Activated CD4-positive, alpha-beta T cell treated with anti-CD3 and anti-CD28 coated beads, Interleukin-2, amount 50 U/mL, for 24 hours (primary cell): ENCODE measurements at places on chromosomes 4 and X.

DNA sequence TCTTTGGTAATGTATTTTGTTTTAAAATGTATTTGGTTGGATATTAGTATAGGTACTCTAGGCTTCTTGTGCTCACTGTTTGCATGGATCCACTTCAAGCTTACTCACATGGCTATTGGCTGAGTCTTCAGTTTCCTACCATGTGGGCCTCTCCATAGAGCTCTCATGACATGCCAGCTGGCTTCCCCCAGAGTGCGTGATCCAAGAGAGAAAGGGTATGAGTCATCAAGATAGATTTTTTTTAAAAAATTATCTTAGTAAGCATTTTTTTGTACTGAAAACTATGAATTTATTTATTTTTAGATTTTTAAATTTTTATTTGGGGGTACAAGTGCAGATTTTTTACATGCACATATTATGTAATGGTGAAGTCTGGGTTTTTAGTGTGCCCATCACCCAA, 219.1 kb upstream of the AMOT start:
- DNase-seq: no peak

DNA sequence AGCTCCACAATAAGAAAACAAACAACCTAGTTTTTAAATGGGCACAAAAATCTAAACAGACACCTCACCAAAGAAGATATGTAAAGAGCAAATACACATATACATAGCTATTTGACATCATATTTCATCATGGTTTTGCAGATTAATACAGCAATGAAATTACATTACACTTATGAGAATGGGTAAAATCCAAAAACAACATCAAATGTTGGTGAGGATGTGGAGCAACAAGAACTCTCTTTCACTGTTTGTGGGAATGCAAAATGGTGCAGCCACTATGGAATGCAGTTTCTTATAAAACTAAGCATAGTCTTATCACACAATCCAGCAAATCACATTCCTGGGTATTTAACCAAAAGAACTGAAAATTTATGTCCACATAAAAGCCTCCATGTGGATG, 25.0 kb downstream of the TLR6 start:
- DNase-seq: no peak

DNA sequence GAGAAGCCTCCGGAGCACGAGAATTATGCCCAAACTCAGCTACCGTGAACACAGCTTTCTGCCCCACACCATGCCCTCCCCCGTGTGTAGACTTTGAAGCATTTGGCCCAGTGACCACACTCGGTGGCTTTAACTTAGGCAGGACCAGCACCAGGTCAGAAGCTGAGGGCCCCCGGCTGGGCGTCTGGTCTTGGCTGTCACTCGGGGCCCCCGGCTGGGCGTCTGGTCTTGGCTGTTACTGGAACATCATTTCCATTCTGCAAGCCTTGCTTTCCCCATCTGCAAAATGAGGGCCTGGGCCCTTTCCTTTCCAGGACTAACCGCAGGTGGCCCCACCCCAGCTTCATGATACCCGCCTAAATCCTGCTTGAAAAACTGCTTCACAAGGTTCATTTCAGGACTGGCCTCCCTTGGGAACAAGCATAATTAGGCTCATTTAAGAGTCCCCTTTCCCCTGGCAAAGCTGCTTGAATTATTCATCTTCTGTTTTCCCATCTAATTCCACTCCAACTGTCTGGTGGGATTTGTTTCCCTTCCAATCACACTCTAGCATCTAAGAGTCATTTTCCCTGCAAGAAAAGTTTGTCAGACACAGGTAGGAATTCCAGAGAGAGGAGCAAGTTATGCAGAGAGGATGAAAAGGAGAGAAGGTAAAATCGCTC, 82.5 kb downstream of the WFS1 start:
- no peak for DNase-seq

DNA sequence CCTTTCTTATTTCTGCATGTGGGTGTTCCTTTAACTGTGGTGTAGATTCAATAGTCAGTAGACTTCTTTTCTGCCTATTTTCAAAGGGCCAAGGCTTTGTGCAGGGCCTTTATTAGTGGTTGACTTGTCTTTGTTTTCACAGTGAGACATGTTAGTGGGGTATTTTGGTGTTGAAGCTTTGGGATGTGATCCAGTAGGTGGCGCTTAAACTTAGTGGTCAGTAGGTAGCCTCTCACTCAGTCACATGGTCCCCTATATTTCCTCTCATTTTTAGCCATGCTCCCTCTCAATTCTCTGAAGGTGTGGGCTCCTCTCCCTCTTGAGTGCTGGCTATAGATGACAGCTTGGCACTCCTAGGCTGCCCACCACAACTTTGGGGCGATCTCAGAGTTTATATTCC, 23.4 kb upstream of the SLC10A7 start:
- DNase-seq: no peak

GRCh38 chr4:4923201-4923600, 63.7 kb downstream of the MSX1 start:
- no peak for DNase-seq

GRCh38 chrX:115018040-115018647, 728 bp upstream of the IL13RA2 start:
- DNase-seq: no peak

DNA sequence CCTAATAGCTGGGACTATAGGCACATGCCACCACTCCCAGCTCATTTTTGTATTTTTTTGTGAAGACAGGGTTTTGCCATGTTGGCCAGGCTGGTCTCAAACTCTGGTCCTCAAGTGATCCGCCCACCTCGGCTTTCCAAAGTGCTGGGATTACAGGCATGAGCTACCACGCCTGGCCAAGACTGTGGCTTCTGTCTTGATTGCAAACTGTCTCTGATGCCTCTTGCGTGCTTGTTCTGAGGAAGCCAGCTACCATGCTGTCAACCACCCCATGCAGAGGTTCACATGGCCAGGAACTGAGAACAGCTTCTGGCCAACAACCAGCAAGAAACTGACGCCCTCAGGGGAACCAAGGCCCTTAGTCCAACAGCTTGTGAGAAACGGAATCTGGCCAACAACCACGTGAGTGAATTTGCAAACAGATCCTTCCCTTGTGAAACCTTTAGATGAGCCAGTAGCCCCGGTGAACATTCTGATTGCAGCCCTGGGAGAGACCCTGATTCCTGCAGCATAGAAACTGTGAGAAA, 71.2 kb downstream of the SUPT20HL2 start:
- DNase-seq: no peak

GRCh38 chr4:126794363-126794762, 838.4 kb upstream of the INTU start:
- no peak for DNase-seq

- no peak for DNase-seq
These were observed 243.0 kb downstream of the PALLD start for GRCh38 chr4:168739886-168740285.

GRCh38 chr4:1124818-1125217, 11.5 kb upstream of the RNF212 start:
- DNase-seq: no peak

- DNase-seq: no peak
These were observed 207.6 kb downstream of the THOC2 start for GRCh38 chrX:123525123-123525725.

DNA sequence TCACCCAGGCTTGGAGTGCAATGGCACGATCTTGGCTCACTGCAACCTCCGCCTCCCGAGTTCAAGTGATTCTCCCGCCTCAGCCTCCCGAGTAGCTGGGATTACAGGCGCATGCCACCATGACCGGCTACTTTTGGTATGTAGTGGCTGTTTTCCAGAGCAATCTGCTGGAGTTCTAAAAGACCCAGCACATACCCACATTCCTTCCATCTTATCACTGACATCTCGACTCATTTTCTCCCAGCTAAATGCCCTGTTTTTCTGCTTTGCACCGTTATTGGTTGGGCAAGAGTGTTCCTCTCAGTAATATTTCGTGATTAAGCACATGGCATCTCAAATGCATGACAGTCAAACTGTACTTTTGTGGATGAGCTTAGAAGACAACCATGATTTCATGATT, 53.7 kb downstream of the PRKX start:
- DNase-seq: no peak

DNA sequence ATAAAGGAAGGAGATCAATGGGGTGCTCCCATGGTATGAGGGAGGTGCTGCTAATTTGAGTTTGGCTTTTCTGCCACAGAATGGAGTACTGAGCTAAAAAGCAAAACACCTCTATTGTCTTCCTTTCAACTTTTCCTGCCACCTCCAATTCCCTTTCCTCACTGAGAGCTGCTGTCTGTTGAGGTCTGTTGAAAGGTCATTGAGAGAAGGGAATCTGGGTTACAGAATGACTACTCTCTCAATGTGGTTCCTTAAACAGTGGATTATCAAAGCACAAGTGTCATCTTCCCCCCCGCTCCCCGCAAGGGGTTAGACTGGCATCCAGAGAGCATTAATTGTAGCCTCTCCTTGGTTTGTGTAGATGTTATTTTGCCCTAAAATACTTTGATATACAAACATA, 10.7 kb downstream of the USP9X start:
- no peak for DNase-seq

- no peak for DNase-seq
These were observed 16.6 kb downstream of the DCUN1D4 start for GRCh38 chr4:51859476-51860031.

DNA sequence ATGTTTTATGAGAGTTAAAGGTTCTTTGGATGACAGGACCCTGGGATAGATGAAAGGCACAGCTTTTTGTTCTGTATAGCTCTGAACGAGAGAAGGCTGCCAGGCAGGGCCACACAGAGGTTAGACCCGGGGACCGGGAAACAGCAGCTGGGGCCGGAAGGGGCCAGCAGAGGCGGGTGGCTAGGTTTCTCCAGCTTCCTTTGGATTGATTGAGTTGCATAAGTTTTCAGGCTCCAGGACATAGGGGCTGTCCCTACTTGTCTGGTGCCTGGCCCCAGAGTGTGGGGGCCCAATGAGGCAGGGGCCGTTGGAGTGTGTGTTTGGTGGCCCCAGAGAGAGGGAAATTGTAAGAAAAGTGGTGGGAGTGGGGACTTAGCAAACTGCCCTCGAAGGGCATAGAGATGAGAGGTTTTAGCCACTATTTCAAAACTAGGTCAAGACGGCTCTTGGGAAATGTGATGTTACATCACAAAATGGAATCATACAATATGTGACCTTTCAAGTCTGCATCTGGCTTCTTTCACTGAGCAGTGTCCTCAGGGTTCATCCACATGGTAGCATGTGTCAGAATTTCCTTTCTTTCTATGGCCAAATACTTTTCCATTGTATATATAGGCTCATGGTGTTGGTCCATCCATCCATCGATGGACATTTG, 3.7 kb downstream of the ZFP92 start:
- no peak for DNase-seq

- no peak for DNase-seq
These were observed 51.2 kb downstream of the SMARCA1 start for GRCh38 chrX:129472116-129472515.

GRCh38 chr4:182644683-182645050, 272.5 kb downstream of the DCTD start:
- DNase-seq: no peak

GRCh38 chr4:84622959-84623358, 40.0 kb downstream of the CDS1 start:
- DNase-seq: no peak

- no peak for DNase-seq
These were observed 35.2 kb downstream of the SLC25A5 start for GRCh38 chrX:119503484-119503861.

- no peak for DNase-seq
These were observed 363.7 kb downstream of the ADAM29 start for GRCh38 chr4:175281894-175282293.

DNA sequence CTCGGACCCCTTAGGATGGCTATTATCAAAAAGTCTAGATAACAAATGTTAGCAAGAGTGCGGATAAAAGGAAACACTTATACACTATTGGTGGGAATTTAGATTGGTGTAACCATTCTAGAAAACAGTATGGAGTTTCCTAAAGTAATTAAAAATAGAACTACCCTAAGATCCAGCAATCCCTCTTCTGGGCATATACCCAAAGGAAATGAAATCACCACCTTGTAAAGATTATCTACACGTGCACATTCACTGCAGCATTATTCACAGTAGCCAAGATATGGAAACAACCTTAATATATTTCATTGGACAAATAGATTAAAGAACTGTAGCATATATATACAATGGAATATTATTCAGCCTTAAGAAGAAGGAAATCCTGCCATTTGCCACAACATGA, 462.4 kb downstream of the IQCM start:
- DNase-seq: no peak

- no peak for DNase-seq
These were observed 30.6 kb upstream of the IL9R start for GRCh38 chrX:155966876-155967275.

DNA sequence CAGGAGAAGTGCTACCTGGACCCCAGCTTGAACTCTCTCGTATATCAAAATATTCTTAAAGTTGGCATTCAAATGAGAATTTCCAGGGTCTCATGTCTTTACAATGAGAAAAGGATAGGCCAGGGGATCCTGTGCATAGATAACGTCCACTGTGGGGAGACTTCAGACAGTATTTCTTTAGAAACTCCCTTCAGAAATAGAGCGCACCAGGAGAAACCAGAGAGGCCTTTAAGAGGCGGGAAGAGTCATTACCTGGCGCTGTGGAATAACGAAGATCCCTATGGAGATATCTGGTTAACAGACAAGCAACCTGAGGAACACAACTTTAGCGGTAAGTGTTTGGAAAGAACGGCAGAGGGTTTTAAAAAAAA, 600 bp downstream of the RADX start:
- DNase-seq: no peak

- DNase-seq: no peak
These were observed 379.1 kb downstream of the ANKRD50 start for GRCh38 chr4:124333466-124333865.

GRCh38 chr4:167826281-167826680, 266.1 kb upstream of the ANXA10 start:
- no peak for DNase-seq

GRCh38 chr4:101200561-101200960, 146.8 kb downstream of the PPP3CA start:
- no peak for DNase-seq

DNA sequence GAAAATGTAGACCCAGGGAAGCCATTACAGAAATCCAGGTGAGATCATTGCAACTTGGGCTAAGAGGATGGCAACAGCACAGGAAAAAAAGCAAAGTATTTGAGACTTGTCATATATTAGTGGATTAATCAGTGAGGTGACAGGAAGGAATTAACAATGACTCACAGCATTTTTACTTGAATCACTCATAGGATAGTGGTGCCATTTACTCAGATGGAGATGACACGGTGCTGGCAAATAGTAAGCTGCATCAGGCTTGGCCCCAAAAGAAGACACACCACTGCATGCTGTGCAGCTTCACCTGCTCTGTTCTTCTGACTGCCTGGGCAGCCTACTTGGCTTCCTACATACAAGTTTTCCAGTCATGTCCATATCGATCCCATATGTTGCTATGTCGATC, 144.8 kb downstream of the FRYL start:
- no peak for DNase-seq

DNA sequence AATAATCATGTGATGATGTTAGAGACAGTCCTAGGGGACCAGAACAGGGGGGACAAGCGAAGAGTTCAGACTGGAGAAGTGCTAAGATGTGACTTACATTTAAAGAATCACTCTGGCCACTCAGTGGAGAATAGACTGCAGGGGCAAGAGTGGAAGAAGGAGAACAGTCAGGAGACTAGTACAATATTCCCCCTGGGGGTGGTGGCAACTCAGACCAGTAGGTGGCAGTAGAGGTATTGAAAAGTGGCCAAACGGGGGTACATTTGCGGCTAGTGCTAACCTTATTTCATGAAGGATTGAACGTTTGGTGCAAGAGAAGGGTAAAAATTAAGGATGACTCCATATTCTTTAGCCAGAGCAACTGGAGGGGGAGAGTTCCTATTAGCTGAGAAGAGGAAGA, 2.7 kb upstream of the BMX start:
- no peak for DNase-seq

- peak; percentile 41 for DNase-seq
These were observed 13.9 kb upstream of the ETDC start for GRCh38 chrX:135295238-135295943.
